ENCODE measurements at places on chromosomes 7 and 10.

DNA sequence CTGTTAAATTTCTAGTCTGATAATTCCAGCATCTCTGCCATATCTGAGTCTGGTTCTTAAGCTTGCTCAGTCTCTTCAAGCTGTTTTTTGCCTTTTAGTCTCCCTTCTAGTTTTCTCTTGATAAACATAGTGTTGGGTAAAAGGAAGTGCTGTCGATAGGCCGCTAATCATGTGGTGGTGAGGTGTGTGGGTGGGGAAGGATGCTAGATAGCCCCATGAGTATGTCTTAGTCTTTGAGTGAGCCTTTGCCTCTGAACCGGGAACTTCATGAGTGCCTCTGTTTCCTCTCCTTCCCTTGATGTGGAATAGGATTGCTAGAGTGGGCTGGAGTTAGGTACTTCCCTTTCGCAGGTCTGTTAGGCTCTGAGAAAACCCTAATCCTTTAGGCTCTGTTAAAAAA lies 441.8 kb downstream of the INHBA start:
- H3K4me3 ChIP-seq: no peak overlapping the region
- DNase-seq: no peak
- H3K27ac ChIP-seq: no peak overlapping the region
- peaks cover 10% of the 10 kb centered on the region for H3K4me1 ChIP-seq
- no peaks in the 10 kb centered on the region for H3K36me3 ChIP-seq

DNA sequence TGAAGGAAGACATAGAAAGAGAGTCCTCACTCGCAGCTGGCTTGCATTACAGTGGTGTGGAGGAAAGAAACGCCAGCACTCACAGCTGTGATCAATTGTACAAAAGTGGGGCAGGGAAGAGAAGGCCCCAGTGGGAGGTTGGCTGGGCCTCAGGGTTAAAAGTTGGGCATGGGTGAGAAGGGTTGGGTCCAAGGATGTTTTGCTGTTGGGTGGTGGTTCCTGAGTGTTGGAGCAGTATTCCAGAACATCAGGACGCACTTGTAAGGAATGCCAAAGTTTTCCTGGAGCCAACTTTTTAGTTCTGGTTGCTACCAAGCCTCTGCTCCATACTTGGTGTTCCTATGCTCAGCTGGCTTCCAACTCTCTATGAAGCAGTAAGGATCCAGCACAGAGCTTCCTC lies 55.4 kb upstream of the MKRN1 start:
- H3K4me3 ChIP-seq: no peak overlapping the region
- H3K27me3 ChIP-seq: no peaks in the 10 kb centered on the region
- no peak for DNase-seq
- no peak overlapping the region for H3K27ac ChIP-seq
- H3K36me3 ChIP-seq: peaks cover 2% of the 10 kb centered on the region
- peaks cover 12% of the 10 kb centered on the region for H3K4me1 ChIP-seq

GRCh38 chr7:137961200-137962177 lies 40.4 kb downstream of the CREB3L2 start:
- peak overlapping the region; percentile 73 for H3K27ac ChIP-seq
- H3K4me3 ChIP-seq: no peak overlapping the region
- no peaks in the 10 kb centered on the region for H3K27me3 ChIP-seq
- DNase-seq: no peak
- peaks cover 26% of the 10 kb centered on the region for H3K36me3 ChIP-seq
- H3K4me1 ChIP-seq: peaks cover 86% of the 10 kb centered on the region

DNA sequence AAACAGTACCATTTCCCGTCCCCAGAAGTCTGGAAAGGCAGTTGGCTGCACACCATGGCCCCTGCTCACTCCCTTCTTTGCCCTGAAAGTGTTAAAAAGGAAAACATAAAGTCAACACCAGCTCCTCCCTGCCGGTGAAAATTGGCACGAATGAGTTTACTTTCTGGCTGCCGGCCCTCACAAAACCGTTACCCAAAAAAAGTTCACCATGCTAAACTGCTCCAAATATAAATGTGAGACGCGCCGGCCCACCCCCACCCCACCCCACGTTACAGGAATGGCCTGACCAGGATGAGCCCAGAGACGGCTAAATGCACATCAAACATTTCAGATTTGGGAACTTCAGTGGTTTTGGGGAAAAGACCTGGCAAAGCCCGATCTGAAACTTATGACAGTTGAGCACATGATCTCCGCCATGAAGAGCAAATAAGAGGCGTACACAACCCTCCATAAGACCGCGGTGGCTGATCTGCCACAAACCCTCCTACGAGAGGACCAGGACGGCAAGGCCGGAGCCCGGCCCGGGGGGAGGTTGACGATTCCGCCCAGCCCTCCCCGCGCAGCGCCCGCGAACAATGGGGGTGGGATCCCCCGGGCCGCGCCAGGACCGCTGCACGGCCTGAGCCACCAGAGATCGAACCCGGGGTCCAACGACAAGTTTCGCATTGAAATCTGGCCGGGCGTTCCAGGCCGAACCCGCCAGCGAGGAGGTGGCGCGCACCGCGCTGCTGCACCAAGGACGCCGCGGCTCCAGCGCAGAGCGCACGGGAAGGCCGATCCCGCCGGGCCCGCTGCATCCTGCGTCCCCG lies 952 bp downstream of the DIP2C start:
- DNase-seq: peak; percentile 72
- H3K36me3 ChIP-seq: no peaks in the 10 kb centered on the region
- H3K4me1 ChIP-seq: peaks cover 55% of the 10 kb centered on the region
- no peaks in the 10 kb centered on the region for H3K27me3 ChIP-seq

GRCh38 chr10:91313-91712 lies 42.2 kb upstream of the TUBB8 start:
- H3K4me3 ChIP-seq: no peak overlapping the region
- peaks cover 4% of the 10 kb centered on the region for H3K36me3 ChIP-seq
- no peak for DNase-seq
- H3K4me1 ChIP-seq: peaks cover 9% of the 10 kb centered on the region

DNA sequence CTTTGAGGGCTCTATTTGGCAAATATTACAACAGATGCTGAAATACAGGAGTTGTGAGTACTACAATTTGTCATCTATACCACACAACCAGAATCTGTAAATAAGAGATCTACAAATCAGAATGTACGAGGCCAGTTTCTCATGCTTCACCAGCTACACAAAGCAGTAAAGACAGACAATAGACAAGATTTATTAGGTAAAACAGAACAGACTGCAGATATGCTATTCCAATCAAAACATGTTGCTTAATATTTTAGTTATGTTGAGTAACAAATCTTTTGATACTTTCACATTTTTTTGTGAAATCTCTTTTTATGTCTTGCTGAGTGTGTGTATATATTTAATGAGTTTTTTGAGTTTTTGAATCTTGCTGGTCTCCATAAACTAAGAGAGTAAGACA lies 109.1 kb downstream of the CHCHD3 start:
- peaks cover 8% of the 10 kb centered on the region for H3K36me3 ChIP-seq
- DNase-seq: no peak
- no peak overlapping the region for H3K27ac ChIP-seq
- H3K27me3 ChIP-seq: no peaks in the 10 kb centered on the region

- DNase-seq: no peak
- no peaks in the 10 kb centered on the region for H3K36me3 ChIP-seq
- H3K4me1 ChIP-seq: peaks cover 46% of the 10 kb centered on the region
- H3K27ac ChIP-seq: no peak overlapping the region
- H3K4me3 ChIP-seq: no peak overlapping the region
These were observed 89.4 kb downstream of the TBXAS1 start for GRCh38 chr7:139918480-139918879.

DNA sequence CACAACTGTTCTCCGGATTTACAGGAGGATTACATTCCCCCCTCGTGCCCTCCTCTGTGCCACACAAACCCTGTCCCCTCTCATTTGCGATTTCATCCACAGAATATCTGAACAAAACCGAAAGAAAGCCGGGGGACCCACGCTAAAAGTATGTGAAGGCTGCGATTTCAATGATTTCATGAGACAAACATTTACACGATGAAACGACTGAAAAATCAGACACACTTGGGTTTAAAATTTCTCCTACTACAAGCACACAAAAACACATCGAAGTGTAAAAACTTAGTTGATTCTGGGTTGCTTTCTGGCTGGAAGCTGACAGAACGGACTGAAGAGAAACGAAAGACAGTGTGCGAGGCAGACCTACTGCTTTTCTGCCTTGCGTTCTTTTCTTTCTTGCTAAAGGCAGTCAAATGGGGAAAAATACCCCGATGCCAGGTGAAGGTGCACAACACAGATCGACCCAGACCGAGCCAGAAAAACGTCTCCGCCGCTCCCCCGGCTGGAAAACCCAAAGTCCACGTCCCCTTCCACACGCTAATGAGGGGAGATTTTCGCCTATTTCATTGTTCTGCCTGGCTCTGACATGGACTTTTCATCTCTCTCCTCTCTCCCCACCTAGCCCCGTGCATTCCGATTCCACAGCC lies 1.2 kb downstream of the HIPK2 start:
- no peak for DNase-seq
- H3K36me3 ChIP-seq: peaks cover 2% of the 10 kb centered on the region
- H3K27ac ChIP-seq: peak overlapping the region; percentile 99
- H3K27me3 ChIP-seq: no peaks in the 10 kb centered on the region
- H3K4me1 ChIP-seq: peaks cover 52% of the 10 kb centered on the region
- H3K4me3 ChIP-seq: peak overlapping the region; percentile 92

DNA sequence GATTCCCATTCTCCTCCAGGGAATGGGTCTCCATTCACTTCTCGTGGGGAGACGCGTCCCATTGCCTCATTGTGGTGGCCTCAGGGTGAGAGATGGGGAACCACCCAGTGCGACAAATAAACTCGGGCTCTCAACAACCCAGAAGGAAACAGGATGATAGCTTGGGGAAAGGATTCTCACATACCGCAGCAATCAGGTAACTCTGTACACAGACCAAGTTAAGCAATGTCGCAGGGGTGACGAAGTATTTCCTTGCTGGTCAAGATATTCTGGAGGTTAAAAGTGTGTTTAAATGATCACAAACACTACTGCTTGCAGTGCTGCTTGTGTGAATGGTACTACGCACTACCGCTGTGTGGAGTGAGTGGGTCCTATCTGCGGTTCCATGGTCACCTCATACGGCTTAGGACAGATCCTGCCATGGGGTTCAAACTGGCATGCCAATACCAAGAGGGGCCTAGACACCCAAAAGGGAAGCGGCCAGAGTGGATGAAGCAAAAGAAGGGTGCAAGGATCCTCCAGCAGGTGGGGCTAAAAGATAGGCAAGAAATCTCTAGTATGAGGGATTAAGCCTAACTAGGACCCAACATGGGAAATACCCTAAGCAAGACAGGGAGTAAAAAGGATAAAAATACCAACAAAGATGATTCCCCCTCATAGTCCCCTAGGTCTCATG lies 143.8 kb upstream of the TMEM106B start:
- H3K4me3 ChIP-seq: no peak overlapping the region
- peaks cover 3% of the 10 kb centered on the region for H3K27me3 ChIP-seq
- no peaks in the 10 kb centered on the region for H3K36me3 ChIP-seq
- H3K27ac ChIP-seq: no peak overlapping the region

DNA sequence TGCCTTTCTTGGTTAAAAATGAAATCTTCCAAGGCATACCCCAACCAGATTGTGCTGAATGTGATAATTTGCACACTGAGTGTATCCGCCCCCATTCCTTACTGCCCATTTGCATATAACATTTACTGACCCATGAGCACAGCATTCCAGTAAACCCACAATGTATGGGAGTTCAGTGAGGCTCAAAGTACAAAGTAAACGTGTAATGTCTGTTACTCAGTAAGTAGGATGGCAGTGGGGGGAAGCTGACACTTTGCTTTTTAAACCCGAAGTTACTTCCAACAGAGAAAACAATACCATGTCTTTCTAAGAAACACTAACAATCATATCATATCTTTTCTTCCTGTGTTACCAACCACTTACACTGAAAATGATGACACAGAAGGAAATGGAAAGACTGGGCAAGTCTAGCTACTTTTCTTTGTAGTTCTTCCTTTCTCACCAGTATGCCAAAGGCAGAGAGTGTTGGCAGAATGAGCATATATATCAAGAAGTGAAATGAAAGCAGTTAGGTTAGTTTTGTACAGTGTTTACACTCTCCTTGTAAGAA lies 27.1 kb upstream of the SOSTDC1 start:
- peak overlapping the region; percentile 38 for H3K27ac ChIP-seq
- H3K36me3 ChIP-seq: no peaks in the 10 kb centered on the region
- no peak for DNase-seq
- H3K4me1 ChIP-seq: peaks cover 7% of the 10 kb centered on the region
- H3K4me3 ChIP-seq: no peak overlapping the region

DNA sequence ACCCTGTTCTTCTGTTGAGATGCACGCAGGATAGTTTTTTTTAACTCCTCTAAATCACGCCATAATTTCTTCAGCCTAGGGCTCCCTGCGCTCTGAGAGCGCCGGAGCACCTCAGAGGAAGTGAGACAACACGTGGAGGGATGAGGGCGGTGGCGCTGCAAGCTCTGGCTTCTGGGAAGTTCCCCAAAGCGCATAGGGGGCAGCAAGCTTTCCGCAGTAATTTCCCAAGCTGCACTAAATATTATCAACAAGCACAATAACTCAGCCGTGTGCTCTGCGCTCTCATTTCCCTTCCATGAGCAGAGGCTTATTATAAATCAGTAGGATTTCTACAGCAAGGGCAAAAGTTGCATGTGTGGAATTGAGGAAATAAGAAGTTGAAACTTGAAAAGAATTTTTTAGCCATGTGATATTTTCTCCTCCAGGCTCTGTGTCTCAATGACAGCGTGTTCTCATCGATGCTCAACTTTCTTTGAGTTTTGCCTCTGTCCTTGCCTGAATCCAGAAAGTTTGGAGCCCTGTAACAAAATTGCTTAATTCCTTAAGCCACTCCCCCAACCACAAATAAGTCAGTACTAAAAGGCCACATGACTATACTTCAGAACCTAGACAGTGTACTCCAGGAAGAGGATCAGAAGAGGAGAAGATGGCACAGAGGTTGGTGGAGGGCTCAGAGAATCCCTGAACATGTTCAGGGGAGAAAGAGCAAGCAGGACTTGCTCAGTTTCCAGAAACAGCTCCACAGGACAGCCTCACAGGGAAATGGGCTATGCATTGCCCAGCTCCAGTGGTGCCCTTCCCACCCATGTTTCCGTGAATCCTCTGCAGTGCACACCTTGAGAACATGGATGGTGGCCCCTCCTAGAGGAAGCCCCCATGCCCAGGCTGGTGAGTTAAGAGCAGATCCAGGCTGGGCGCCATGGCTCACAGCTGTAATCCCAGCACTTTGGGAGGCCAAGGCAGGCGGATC lies 221.5 kb upstream of the GHITM start:
- H3K36me3 ChIP-seq: no peaks in the 10 kb centered on the region
- H3K4me1 ChIP-seq: peaks cover 7% of the 10 kb centered on the region
- H3K27ac ChIP-seq: no peak overlapping the region
- no peak overlapping the region for H3K4me3 ChIP-seq
- DNase-seq: no peak

- no peak overlapping the region for H3K4me3 ChIP-seq
- H3K27ac ChIP-seq: no peak overlapping the region
- H3K27me3 ChIP-seq: no peaks in the 10 kb centered on the region
- H3K36me3 ChIP-seq: peaks cover 12% of the 10 kb centered on the region
- no peaks in the 10 kb centered on the region for H3K4me1 ChIP-seq
These were observed 1.5 kb upstream of the SAP25 start for GRCh38 chr7:100575206-100575631.

DNA sequence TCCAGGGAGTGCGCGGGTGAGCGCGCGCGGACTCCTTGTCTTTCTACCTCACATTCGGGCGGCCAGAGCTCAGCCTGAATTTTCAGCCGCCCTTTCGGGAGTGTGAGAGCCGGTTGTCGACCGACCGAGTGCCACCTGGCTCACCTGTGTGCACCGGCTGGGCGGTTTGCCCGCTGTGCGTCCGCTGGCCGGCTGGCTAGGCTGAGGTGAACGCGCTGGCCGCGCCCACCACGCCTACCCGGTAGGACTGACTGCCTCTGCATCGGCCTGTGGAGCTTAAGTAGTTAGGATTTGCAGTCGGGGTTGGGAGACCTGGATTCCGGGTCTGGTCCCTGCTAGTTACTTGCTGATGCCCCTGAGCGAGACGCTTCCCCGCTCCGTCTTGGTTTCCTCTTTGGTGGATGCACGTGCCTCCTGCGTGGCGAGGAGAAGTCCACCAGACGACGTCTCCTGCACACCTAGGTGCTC lies 553 bp downstream of the TSPAN15 start:
- H3K36me3 ChIP-seq: peaks cover 1% of the 10 kb centered on the region
- DNase-seq: no peak
- peaks cover 15% of the 10 kb centered on the region for H3K4me1 ChIP-seq
- H3K27me3 ChIP-seq: peaks cover 3% of the 10 kb centered on the region
